ENCODE measurements at places on chromosomes 2 and 18.

DNA sequence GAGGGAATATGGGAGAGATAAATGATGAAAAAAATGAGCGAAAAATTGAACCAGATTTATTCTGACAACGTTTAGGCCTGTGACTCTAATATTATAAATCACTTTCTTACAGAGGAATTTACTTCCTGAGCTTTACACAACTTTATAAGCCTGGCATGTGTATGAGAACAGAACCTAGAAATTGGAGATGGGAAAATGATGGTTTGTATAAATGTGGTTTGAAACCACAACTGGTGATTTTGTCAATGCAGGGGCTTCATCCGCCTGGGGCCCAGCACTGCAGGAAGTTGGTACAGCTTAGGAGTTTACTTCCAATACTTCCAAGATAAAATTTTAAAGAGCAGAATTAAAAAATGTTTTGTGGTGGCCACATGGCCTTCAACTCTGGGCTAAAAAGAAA lies 82.3 kb downstream of the VAPA start:
- no peak for DNase-seq

- DNase-seq = peak; percentile 86
These were observed 165.7 kb downstream of the TMX3 start for GRCh38 chr18:68548904-68549870.

DNA sequence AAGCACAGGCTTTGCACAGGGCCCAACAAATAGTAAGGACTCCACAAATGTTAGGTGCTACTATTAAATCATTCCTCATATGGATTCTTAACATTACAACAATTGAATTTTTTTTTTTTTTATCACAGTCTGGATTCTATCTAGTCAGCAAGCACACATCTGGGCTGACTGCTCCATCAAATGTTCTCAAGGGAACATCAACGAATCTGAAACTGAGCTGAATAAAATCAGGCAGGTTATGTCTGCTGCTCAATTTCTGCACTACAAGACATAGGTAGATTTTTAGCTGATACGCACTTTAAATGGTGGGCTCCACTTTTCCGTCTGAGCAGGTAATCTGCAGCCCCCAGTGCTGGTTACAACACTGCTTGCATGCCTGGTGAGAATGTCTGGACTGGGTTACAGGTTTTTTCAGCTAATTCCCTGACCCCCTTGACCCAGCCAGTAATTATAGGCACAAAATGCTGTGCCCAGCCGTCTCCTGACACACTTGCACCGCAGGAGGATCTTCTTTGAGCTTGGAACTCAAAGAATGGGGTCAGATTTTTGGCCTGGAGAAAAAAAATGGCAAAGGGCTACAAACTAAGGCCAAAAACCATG lies 44.6 kb downstream of the ADD2 start:
- no peak for DNase-seq

DNA sequence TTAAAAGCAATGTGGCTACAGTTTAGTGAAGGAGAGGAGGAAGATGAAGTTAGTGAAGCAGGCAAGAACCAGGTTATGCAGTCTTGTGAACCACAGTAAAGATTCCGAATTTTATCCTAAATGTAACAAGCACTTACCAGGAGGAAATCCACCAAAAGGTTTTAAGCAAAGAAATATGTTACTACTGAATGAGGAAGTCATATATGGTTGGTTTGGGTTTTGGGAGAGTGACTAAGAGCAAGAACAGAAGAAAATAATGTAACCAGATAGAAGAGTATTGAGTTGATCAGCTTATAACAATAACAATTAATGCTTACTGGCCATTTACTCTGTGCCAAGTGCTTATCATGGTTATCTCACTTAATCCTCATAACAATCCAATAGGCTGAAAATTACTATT lies 1.9 kb downstream of the USP37 start:
- no peak for DNase-seq

- no peak for DNase-seq
These were observed 184.4 kb upstream of the SLC39A10 start for GRCh38 chr2:195472501-195473234.

DNA sequence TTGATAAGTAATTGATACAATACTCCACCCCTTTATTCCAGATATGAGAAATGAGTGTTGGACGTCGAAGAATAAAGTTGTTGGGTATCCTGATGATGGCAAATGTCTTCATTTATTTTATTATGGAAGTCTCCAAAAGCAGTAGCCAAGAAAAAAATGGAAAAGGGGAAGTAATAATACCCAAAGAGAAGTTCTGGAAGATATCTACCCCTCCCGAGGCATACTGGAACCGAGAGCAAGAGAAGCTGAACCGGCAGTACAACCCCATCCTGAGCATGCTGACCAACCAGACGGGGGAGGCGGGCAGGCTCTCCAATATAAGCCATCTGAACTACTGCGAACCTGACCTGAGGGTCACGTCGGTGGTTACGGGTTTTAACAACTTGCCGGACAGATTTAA lies 26.3 kb downstream of the B3GNT2 start:
- DNase-seq = no peak

- no peak for DNase-seq
These were observed 5.2 kb downstream of the GALR1 start for GRCh38 chr18:77254711-77255405.

Data from fibroblast of lung (primary cell).